Activated naive CD8-positive, alpha-beta T cell treated with anti-CD3 and anti-CD28 coated beads, Interleukin-2, amount 50 U/mL, for 16 hours (primary cell): ENCODE measurements at places on chromosomes 5 and 9.

- no peak for DNase-seq
These were observed 824.0 kb upstream of the ARRDC3 start for GRCh38 chr5:92207151-92207550.

- peak; percentile 18 for DNase-seq
These were observed 603.3 kb downstream of the KIF4B start for GRCh38 chr5:155616779-155617392.

DNA sequence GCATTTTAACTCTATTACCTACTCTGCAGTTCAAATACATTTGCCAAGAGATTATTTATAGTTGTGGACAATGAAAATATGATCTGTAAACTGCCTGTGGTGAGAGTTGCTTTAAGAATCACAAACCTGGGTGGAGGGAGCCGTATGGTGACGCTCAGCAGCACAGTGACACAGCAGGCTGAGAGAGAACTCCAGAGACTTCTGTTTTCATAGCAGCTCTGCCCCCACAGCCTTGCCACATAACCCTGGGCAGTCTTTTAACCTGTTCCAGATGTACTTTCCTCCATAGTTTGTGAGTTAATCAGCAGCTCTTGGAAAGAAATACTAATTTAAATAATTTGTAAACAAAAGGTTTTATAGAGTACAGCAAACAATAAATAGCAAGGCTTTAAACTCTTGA lies 450.5 kb downstream of the ELAVL2 start:
- DNase-seq, result no peak

GRCh38 chr9:27348785-27349697 lies 52.1 kb upstream of the EQTN start:
- DNase-seq, result no peak

- no peak for DNase-seq
These were observed 153.5 kb downstream of the RAPGEF6 start for GRCh38 chr5:131481569-131481968.
